Endothelial cell of umbilical vein (primary cell): ENCODE measurements at places on chromosomes 4 and X. TPM values are rescaled to one million over a fixed set of nuclear protein-coding genes. Genes with fewer than 3 reads are reported as not detected.

GIMD1 gene
- polyA plus RNA-seq, result not detected in 2 replicates

SCLT1 gene
- 2.1 and 3.2 TPM in 2 replicates for polyA plus RNA-seq

SOX3 gene
- polyA plus RNA-seq, result not detected in 2 replicates

ARMCX4 gene
- polyA plus RNA-seq, result 3.8 and 4.7 TPM in 2 replicates

FGFBP2 gene
- polyA plus RNA-seq, result not detected in 2 replicates

TDO2 gene
- polyA plus RNA-seq, result not detected in 2 replicates

XAGE2 gene
- polyA plus RNA-seq, result not detected in 2 replicates

GPRASP3 gene
- 1.9 and 4.0 TPM in 2 replicates for polyA plus RNA-seq

ADH1A gene
- not detected in 2 replicates for polyA plus RNA-seq

PABPC1L2A gene
- polyA plus RNA-seq, result not detected in 2 replicates

GLRA3 gene
- polyA plus RNA-seq, result not detected in 2 replicates

HMGB2 gene
- polyA plus RNA-seq, result 25.5 and 45.9 TPM in 2 replicates

DNA sequence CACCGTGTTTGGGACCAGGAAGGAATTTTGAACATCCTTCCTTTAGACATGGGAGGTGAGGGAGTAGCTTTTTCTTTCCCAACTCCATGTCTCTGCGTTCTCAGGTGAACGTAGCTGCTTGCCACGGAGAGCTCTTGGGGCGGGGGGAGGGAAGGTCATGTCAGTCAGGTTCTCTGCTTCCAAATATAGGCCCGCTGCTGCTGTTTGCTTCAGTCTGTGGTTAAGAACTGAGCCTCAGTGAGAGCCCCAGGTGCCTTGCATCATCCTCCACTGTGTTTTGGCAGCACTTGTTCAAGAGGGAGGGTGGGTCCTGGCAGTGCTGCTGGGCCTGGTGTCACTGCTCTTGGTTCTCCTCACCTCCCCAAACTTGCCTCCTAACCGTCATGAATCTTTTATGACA is 46.5 kb downstream of the HADH start:
- no peak for DNase-seq

- DNase-seq, result no peak
Observed at GRCh38 chrX:42143866-42144592, 220.7 kb upstream of the CASK start.

- peak; percentile 52 for DNase-seq
Observed at GRCh38 chr4:181957088-181957487, 286.1 kb upstream of the TENM3 start.

DNA sequence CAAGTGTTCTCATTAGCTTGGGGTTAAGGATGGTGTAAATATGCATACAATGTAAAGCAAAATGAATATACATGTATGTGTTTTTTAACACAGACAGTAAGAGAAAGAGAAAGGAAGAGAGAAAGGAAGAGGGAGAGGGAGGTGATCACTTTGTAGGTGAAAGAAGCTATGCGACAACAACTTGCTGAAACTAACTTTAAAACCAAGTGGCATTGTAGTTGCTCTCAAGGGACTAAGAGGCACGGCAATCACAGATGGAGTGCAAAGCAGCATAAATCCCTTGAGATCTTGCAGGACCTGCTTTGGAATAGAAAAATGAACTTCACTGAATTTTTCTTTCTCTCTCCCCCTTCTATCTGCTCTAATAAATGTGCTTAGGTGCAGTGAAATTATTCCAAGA is 1665.0 kb upstream of the TENM3 start:
- no peak for DNase-seq

DNA sequence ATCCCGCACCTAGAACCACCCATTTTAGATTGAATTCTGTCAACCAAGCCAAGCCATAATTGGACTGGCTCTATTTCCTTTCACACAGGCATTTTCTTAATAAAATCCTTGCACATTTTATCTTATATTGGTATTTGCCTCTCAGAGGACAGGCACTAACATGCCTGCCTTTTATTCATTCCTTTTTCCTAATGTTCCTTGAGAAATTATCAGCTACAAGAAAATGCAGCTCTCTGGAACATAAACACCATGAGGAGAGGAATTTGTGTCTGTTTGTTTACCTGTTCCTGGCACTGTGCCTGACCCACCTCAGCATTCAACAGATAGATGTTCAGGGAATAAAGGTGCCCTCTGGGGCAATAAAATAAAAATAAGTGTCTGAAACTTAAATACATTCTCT is 116.2 kb downstream of the PDHA2 start:
- no peak for DNase-seq

- peak; percentile 30 for DNase-seq
Observed at GRCh38 chr4:41505161-41505661, 32.7 kb upstream of the LIMCH1 start.

- DNase-seq, result peak; percentile 44
Observed at GRCh38 chr4:56979421-56980072, 851 bp downstream of the POLR2B start.

DNA sequence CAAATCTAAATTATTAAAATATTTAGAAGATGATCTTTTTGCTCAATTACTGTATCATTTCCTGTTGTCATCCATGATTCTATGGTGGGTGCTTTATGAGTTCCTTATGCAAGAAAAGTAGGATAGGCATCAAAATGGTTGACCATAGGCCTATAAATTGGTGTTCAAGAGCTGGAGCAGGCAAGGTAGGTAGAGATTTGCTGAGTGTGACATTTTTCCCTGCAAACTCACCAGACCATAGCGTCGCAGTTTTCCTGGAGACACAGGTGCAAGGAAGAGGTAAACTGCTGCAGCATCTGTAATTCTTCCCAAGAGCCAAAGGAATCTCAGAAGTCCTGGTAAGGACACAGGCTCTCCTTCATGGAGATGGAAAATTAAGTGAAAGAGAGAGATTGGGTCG is 33.7 kb upstream of the DCLK2 start:
- no peak for DNase-seq

GRCh38 chr4:26779674-26780073 is 81.0 kb upstream of the STIM2 start:
- DNase-seq, result no peak

GRCh38 chr4:160238790-160239189 is 1135.9 kb downstream of the RAPGEF2 start:
- no peak for DNase-seq

GRCh38 chrX:21379991-21380390 is 5.8 kb downstream of the CNKSR2 start:
- no peak for DNase-seq

DNA sequence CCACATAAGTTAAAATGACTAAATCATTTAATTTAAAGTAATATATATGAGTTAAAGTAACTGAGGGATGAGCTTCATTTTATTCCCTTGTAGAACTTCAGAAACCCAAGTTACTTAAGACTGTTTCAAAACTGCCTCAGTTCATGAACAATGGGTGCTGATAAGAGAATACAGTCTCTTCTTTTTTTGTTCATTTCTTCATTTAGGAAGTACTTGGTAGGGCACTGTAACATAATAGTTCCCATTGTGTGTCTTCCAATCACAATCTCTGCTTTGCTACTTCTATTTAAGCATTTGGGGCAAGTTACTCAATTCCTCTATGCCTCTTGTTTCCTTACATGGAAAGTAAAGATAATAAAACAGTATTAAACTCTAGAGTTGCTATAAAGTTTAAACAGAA is 50.4 kb downstream of the HHIP start:
- no peak for DNase-seq

- DNase-seq, result peak; percentile 60
Observed at GRCh38 chr4:94507708-94508107, 56.0 kb downstream of the PDLIM5 start.

GRCh38 chrX:794311-794710 is 163.7 kb downstream of the SHOX start:
- DNase-seq, result no peak
